ENCODE measurements at places on chromosomes 12 and 14. TPM values are rescaled to one million over a fixed set of nuclear protein-coding genes. Genes with fewer than 3 reads are reported as not detected.

The VTI1B gene
- 43.0 TPM for total RNA-seq

The SCNN1A gene
- 284 TPM for total RNA-seq

The GLIPR1L2 gene
- total RNA-seq, result not detected

The CCDC197 gene
- not detected for total RNA-seq

The ASB2 gene
- total RNA-seq, result 34.8 TPM
